NCI-H1092 treated with DMSO at 0.1 percent for 48 hours (cell line): ENCODE measurements at places on chromosomes 1 and 21.
A peak's percentile ranks its signal among the peaks of the same experiment; 100 is the strongest.

DNA sequence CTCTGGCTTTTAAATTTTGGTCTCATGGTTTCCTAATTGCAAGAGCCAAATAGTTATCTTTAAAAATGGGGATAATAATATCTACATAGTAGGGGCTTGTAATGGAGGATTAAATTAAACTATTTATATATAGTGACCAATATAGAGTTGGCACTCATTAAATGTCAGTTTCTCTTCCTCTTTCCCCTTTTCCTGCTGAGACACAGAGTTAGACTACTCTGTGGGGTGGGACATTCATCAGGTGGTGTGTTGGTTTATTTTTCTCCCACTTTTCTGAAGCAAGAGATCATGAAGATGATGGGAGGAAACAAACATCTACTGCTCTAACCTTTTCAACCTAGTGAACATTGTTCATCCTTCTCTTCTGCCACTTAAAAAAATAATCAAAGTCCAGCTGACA lies 17.3 kb upstream of the RAP1A start:
- no peak for DNase-seq

DNA sequence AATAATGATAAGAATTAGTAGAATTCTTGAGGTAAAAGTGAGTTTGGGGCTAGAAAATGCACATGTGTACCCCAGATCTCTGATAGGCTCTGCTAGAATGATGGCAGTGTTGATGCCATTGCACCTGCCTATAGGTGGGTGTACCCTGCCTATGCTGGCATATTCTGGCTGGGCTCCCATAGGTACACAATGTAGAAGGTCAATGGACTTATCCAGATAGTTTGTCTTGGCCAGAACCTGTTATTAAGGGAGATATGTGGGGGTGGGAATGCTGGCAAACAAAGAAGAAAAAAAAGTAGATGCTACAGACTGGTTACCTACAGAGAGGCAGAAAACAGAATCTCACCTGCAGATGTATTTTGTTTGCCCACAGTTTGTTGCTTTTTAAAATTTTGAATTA lies 14.1 kb upstream of the KLHDC8A start:
- peak; percentile 69 for DNase-seq

DNA sequence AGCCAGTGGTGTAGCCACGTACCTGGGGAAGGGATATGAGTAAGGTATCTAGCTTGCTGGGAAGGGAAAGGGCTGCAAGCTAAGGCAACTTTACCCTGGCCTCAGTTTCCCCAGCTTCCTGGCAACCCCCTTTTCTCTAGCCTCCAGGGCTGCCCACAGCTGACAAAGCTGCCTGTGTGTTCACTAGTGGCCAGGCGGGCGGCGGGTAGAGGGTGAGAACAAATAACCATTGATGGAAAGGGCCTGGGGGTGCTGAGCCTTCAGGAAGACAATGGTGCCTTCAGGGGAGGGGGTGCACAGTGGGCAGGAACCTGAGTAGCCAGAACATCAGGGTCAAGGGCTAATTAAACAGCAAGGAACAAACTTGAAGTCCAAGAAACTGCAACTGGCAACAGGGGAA lies 6.1 kb downstream of the CERS2 start:
- DNase-seq, result no peak

GRCh38 chr1:33008051-33008914 lies 28.4 kb downstream of the AK2 start:
- DNase-seq, result no peak

DNA sequence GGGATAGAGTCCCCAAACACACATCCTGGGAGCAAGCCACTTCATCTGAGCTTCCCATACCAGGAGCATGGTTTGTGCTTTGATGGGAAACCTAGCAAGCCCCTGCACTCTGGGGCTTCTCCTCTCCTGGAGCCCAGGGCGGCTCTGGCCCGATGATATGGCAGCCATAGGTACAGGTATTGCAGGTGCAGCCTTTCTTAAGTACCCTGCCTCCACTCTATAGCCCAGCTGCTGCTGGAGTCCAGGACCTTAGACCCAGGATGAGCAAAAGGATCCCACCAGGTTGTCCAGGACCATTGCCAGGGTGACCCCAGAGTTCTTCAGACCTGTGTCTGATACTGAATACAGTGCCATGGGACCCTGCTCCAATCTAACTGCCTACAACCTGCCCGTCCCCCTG lies 4.2 kb downstream of the C1orf226 start:
- DNase-seq, result no peak
